EL (cell line): ENCODE measurements at places on chromosomes 3 and 15.

GRCh38 chr3:13023971-13024764 is 49.1 kb downstream of the IQSEC1 start:
- DNase-seq = no peak

GRCh38 chr15:49062900-49063299 is 16.7 kb upstream of the SECISBP2L start:
- no peak for DNase-seq

DNA sequence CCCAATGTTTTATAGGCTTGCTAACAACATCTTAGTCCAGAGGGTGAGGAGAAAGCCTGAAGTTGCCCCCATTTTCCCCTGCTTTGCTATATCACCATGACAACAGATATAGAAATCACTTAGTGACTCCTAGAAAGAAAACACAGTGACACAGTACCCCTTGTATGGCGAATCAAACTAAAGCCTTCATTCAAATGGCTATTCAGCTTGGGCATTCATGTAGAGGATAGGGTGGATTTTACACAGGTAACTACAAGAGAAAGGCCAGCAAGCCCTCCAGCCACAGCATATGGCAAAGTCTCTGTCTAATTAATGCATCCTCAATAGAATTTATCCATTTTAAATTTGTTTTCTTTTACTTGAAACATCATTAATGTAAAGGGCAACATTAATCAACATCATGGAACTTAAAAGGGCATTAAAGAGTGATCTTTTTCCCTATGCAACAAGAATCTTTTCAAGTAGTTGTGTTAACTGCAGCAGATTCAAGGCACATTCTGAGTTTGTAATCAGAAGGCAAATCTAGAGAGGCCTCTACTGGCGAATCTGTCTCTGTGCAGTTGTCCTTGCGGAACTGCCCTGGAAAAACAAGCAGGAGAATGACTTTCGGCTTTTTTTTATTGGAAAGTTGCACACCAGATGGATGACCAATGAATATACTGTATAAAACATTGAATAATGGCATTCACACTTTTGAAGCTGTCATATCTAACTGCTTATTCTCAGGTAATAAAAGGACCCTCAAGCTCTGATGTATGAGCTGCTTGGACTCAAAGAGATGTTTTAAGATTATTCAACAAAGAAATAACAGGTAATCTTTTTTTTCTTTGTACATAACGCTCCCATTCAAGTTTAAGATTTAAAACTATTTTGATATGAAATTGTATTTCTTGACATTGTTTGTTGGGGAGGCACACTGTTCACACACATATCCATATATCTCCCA is 621.7 kb upstream of the AGTR1 start:
- DNase-seq = peak; percentile 62

- DNase-seq = no peak
Measured at GRCh38 chr15:67064607-67065530, 533 bp upstream of the SMAD3 start.

- DNase-seq = no peak
Measured at GRCh38 chr3:171687581-171687980, 122.7 kb downstream of the PLD1 start.

- no peak for DNase-seq
Measured at GRCh38 chr15:78932258-78932808, 12.5 kb downstream of the CTSH start.

DNA sequence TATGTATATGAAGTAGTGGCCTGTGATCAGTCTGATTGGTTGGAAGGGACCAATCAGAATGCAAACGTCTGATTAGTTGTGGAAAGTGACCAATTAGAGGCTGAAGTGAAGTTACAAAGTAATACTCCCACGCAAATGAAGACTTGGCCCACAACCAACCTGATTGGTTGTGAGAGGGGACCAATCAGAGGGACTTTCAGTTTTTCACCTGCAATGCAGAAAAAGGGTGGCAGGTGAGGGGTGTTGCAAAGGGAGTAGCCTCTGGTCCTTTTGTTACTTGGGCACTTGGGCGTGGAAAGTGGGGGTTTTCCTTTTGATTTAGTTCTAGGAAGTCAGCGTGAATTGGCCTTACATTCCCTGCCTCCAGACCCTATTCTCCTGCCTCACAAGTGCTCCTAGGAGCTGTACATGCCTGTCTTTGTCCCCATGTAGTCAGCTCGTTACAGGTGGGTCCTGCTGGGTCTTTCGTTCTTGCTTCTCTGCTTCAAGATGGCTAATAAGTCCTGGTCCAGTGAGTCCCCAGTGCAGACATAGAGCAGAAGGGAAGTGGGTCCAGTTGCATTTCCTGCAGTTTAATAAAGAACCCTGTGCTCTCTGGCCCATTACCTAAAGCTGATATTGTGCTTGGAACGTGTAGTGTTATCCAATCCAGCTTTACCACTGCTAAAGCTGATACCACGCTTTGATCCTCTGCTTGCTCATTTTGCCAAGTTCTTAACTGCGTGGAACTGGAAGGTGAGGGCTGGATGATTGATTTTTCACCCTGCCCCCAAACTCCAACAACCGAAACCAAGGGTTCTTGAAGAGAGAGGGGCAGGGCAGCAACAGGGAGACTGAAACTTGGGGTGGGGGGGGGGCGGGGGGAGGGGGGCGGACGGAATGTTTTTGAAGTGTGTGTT is 46.0 kb upstream of the CD47 start:
- no peak for DNase-seq

DNA sequence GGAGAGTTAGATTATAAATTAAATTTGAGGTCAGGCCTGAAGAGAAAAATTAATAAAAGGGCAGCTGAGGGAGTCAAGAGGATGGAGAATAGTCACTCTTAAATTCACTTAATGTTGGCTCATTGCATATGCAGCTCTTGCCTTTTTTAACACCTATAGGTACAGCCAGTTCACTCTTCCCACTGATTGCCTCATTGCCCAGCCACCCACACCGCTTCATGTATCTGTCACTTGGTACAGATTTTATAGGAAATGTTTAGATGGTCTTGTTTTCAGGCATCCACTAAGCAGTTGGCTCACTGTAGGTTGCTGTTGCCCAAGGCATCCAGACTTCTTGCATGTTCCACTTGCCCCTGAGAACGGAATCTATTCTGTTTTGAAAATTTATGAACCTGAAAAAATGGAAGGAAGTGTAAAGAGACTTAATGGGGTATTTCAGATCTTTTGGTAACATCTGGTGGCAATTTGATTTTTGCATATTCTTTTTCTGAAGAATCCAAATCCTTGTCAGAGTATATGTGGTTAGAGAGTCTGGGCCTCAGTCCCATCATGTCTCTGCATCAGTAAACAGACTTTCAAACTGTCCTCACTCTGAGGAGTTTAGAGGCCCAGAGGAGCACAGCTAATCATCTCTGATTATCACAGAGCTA is 151.9 kb downstream of the RBPMS2 start:
- DNase-seq = no peak

DNA sequence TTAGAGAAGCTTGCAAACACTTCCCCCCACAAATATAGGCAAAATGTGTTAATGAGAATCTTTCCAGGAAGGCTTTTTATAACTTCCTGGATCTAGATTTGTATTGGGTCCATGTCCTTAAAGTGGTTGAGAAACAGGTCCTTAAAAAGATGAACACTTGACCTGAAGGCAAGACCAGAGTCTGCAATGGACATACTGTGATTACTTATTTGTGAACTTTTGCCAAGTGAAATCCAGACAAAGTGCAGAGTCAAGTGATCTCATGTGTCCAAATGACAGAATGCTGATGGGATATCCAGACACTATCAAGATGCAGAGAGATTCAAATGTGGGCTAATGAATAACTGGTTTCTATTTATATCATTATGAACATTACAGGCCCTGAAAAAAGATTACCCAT is 43.8 kb downstream of the FRMD4B start:
- no peak for DNase-seq

DNA sequence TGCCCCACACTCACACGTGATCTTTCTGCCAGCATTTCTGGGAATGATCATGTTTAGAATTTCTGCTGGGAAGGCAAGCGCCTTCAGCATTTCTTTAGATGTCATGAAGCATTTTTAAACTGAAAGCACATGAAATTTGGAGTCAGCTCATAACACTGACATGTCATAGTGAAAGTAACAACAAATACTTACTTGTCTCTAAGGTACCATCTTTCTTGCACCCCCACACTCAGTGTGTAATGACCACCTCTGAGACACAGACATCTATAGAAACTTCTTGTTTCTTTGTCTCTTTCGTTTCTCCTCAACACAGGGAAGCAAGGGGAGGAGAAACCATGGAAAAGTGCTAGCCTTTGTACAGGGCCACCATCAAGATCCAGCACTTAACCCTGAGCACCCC is 171.7 kb downstream of the RORA start:
- no peak for DNase-seq

GRCh38 chr3:30764281-30764680 is 130.2 kb downstream of the GADL1 start:
- no peak for DNase-seq

- peak; percentile 61 for DNase-seq
Measured at GRCh38 chr3:197216914-197217313, 81.5 kb downstream of the DLG1 start.

GRCh38 chr3:13004376-13004775 is 68.9 kb downstream of the IQSEC1 start:
- DNase-seq = no peak

GRCh38 chr3:185420762-185421161 is 57.8 kb downstream of the MAP3K13 start:
- no peak for DNase-seq

DNA sequence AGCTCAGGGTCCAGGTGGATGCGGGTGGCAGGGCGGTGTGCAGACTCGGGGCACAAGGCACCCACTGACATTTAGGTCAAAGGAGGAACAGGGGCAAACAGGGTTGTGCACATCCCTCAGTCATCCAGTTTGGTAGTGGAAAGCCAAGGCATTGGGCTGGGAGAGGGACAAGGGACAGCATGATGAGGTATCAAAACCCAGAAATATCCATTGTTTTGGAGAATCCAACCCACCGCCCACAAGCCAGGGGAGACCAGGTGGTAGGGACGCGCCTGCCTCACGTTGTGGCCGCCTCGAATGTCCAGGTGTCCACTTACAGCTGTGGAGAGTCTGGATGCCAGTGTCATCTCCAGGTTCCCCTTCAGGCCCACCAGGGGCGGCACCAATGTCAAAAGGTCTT is 33.3 kb downstream of the SLC41A3 start:
- DNase-seq = no peak

- DNase-seq = peak; percentile 63
Measured at GRCh38 chr3:71584394-71585011, 975 bp upstream of the FOXP1 start.

GRCh38 chr3:44648564-44649229 is at the start of gene ZNF35:
TSS of gene ZNF35 (plus strand) at chr3:44648732. CDS start at chr3:44651068, 2,336 bp downstream.
- DNase-seq = peak; percentile 89

DNA sequence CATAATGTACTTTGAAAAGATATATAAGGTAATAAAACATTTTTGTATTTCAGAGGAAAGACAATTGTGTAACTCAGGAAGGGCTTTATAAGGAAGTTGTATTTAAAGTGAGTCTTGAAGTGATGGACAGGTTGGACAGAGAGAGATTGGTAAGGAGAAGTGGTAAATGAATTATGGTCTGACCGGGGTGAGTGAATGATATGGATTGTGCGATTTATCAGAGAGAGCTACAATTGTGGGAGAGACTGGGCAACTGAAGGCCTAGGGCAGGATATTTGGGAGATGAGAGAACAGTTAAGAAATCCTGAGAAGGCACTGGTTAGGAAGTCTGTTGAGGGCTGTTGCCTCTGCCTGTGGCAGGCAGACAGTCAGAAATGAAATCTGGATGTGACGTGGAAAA is 14.8 kb downstream of the IL1RAP start:
- DNase-seq = no peak

DNA sequence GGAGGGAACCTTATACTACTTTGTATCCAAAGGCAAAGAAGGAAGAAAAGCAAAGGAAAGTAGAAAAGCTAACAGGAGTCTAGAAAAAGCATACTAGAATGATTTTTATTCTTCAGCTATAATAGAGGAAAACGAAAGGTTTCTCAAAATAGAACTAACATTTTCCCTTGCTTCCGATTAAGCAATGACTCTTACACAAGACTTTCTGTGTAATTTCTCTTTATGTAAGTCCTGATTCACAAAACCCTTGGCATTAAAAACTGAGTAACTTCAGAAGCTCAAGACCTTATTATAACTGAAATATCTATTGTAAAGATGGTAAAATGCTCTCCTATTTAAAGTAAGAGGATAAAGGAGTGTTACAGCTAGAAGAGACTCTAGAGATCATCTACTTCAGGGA is 97.4 kb downstream of the DTWD1 start:
- no peak for DNase-seq

- DNase-seq = no peak
Measured at GRCh38 chr15:68558318-68559305, 20.2 kb upstream of the CORO2B start.

DNA sequence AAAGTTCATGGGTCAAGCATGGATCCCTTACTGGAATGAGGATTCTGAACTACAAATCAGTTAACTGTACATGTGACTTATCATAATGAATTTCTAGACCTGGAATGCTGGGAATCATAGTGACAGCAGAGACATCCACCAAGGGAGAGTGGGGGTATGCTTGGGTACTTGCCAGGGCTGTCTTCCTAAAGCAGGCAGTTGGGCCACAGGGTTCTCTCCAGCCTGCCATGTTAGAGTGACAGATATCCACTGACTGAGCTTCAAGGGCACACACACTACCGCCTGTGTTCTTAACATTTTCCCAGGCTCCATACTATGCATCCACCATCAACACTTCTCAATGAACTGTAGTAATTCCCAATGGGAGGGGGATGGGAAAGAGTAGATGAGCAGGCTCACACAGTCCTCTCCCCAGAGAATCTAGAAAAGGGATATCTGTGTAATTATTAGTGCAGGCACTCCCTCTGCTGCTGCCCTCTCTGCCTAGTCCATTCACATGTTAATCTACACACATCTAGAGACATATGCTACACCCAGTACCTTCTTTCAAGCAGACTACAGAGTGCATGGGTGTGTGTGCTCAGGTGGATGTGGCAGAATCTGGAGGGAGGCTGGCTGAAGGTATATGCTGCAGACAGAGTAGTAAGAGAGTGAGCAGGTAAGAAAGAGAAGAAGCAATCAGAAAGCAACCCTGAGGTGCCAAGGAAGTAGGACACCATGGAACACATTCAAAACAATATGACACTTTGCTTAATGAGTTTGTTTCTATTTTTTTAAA is 3.7 kb downstream of the FSTL1 start:
- DNase-seq = peak; percentile 25

DNA sequence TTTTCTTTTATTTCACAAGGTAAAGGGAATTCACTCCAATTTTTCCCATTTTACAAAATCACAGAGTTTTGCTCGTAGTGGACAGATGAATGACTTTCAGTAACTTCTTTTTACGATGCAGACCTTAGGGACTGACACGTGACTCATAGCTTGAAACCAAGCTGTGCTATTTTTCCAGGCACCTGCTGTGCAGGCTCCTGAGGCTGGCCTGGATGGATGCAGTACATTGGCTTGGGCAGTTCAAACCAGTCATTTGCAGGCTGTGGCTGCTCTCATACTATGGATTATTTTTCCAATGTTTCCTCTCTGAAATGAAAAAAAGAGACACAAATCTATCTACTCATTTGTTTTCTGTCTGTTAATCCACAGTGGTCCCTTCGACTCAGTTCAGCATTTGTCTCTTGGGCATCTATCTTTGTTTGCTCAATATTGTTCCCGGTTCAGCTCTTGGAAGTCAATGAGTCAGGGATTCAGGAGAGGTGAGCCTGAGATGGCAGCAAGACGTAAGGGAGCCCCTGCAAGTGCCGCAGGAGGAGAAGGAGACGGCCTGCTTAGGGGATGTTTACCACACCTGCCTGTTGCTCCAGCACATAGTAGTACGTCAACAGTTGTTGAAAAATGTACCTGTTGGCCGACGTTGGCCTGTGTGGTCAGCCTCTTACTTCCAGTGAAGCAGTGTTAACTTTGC is 92.8 kb downstream of the SV2B start:
- no peak for DNase-seq

GRCh38 chr3:143358155-143358792 is 238.7 kb downstream of the CHST2 start:
- no peak for DNase-seq
